ENCODE measurements at places on chromosomes 5 and 9.
A peak's percentile ranks its signal among the peaks of the same experiment; 100 is the strongest.

DNA sequence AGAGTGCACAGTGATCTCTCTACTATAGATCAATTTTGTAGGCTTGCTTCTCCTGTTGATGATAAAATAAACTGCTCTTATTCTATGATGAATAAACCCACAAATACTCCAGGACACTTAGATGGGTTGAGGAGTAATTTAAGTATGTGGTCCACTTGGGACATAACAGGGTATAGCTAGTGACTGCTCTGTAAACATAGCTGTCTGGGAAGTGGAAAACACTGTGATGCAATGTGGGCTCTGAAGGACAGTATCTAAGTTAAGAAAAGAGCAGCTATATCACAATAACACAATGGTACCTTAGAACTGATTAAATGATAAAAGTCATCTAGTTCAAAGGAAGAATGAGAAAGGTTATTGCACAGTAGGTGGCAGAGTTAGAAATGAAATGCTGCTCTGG, 294.3 kb upstream of the HAPLN1 start:
- no peak for DNase-seq

DNA sequence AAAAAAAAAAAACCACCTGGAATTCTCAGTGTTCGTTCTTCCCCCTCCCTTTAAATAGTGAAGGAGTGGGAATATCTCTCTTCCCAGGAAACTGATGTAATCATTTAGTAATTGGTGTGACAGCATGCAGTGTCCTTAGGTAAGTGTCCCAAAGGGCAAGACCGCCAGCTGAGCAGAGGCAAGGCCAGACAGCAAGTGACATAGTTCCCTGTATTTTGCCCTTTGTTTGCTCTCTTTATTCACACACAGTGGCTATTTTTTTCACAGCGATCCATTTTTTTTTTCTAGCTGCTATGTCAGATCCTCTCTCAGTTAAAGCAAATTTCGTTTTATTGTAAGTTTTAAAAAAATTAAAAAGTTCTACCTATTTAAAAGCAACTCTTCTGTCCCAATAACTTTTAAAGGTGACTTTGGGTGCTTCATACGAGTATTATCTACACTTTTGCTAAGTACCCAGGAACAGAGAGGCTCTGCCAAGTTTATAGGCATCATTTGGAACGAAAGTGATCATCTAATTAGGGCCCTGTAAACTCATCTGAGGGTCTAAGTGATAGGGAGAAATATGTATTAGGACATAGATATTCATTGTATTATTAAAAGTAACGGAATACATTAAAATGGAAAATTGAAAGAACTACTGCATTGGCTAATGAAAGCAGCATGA, 98.2 kb upstream of the ALDH1A1 start:
- DNase-seq = no peak

GRCh38 chr5:74187757-74188156, 452.8 kb downstream of the ENC1 start:
- DNase-seq = no peak

DNA sequence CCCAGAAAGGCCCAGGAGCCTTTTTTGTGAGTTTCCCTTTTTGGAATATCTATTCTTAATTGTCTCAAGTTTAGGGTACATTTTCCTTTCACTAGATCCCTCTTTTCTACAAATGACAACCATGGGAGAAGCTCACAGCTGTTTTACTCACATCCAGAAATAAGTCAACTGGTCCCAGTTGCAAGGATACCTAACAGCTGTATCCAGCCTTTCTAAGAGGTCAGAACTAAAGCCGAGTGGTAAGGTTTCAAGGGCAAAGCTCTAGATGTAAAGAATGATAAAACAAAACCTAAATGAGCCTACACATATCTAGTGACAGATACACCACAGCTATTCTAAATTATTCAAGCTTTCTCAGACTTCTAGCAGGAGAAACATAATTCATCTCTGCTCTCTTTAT, 4.4 kb downstream of the FGF10 start:
- DNase-seq = no peak

- no peak for DNase-seq
Measured at GRCh38 chr5:108036482-108036881, 345.4 kb downstream of the FBXL17 start.

DNA sequence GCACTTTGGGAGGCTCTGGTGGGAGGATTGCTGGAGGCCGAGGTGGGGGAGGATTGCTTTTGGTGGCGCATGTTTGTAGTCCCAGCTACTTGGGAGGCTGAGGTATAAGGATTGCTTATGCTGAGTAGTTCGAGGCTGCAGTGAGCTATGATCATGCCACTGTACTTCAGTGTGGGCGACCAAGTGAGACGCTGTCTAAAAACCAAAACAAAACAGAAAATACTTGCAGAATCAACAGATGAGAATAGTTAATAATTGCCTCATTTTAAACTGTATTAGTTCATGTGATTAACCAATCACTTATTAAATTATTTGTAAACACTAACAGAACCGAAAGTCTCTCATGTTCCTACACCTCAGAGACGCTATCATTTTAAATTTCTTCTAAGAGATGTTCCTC, 118.1 kb downstream of the CCDC171 start:
- no peak for DNase-seq

GRCh38 chr9:64773491-64773931, 511.5 kb downstream of the FOXD4L5 start:
- no peak for DNase-seq

- DNase-seq = no peak
Measured at GRCh38 chr5:38695021-38695958, 138.8 kb upstream of the LIFR start.

DNA sequence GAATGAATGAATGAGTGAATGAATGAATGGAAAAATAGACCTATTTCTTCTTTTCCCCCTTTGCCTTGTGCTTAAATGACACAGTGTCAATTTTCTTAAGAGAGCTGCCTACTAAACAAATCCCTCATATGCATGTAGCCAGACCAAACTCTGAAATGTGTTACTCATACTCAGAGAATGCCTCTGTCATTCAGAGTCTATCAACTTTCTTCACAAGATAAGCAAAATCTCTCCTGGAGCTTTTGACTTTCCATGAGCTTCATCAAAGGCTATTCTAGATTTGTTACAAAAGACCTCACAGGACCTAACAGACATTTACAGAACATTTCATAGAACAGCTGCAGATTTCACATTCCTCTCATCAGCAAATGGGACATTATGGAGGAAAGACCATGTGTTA, 275.7 kb upstream of the MSX2 start:
- DNase-seq = no peak

DNA sequence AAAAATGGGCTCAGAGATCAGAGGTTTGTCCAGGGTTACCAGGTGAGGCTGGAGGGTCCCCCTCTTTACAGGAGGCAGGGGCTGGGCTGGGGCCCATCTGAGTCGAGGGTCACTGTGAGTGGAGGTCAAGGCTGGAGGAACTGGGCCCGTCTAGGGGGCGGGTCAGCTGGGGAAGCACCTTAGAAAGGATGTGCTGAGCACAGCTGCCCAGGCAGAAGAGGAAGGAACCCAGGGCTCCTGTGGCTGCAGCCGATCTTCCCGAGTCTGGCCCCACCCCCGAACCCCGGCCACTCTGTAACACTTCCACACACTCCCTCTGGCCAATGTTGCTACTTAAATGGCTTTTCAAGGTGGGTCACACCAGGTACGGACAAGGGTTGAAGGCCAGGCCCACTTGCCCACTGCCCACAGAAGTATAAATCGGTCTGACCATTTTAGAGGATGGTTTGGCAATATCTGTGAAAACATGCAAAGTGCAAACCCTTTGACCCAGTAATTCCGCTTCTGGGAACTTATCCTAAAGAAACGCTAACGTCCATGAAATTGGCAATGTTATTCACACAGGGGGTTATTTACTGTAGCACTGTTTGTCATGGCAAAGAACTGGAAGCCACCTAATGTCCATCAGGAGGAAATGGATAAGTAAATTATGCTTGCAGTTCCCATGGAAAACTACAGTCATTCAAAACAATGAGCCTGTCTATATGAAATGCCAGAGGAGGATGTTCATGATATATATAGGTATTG, 30.5 kb upstream of the EEIG1 start:
- no peak for DNase-seq

DNA sequence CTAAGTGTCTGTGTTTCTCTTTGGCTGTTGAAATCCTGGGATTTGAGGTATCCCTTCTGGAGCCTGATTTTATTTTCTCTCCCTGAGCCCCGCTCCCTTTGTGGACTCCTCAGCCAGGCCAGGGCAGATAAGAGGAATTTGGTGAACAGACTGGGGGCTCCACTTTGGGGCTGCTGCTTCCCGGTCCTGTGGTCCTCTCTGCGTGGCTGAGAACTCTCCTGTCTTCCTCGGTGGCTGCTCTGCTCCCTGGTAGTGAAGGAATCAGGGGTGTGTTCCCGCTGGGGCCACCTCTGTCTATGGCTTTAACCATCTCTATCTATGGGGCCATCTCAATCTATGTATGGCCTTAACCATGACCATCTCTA, 71.7 kb upstream of the SH3PXD2B start:
- no peak for DNase-seq

GRCh38 chr5:177450667-177451424, 4.2 kb downstream of the PRR7 start:
- no peak for DNase-seq

- DNase-seq = no peak
Measured at GRCh38 chr9:8616414-8616813, 816.8 kb upstream of the DMAC1 start.

GRCh38 chr5:56429110-56429561, 196.0 kb upstream of the ANKRD55 start:
- DNase-seq = no peak

DNA sequence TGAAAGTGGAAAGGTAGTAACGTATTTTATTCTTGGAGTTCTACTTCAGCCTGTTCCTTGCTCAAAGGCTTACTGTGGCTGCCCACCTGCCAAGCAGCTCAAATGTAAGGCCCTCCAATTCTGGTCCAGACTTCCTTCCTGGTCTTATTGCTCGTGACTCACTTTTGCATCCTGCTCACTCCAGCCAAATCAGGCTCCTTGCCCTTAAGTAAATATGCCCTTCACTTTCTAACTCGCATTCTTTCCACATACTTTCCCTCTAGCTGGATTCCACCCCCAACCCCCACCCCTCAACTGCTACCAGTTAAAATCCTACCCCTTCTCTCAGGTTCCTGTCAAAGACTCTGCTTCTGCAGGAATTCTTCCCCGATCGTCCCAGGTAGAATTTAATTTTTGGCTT, 96.6 kb downstream of the GALNT10 start:
- DNase-seq = no peak

DNA sequence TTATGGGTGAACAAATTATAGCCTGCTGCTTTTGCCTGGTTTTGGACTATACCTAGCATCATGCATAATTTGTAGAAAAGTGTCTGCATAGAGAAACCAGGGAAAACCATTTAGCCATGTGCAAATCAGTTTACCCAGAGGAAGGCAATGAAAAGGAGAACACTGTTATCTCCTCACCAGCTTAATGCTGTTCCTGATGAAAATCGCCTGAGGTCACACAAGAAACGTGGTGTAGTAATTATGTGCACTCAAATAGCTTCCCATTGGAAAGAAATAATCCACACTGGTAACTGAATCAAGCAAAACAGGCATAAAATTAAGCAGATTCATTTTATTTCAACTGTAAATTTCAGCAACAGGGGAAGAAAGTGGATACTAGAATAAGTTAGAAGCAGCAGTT, 51.7 kb upstream of the FAM240B start:
- DNase-seq = no peak

- DNase-seq = peak; percentile 56
Measured at GRCh38 chr5:180670586-180671359, 21.4 kb upstream of the FLT4 start.

- no peak for DNase-seq
Measured at GRCh38 chr5:111781200-111781599, 24.2 kb upstream of the NREP start.

GRCh38 chr5:5141339-5141599, 1.1 kb downstream of the ADAMTS16 start:
- no peak for DNase-seq

DNA sequence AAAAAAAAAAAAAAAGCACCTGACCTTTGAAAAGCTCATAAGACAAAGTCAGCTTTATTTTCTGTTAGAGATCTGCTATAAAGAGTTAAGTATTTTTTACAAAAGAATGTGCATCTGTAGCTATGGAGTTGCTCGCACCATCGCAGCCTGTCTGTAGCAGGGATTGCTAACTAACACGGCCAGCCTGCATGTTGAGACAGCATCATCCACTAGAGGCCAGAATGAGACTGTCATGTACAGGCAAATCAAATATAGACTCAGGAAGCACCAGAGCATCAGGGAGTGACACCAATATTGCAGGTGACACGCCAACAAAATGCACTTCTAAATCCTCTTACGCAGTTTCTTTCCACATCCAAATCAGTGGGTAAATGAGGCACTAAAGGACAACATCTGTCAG, 136.3 kb upstream of the RASEF start:
- DNase-seq = no peak

DNA sequence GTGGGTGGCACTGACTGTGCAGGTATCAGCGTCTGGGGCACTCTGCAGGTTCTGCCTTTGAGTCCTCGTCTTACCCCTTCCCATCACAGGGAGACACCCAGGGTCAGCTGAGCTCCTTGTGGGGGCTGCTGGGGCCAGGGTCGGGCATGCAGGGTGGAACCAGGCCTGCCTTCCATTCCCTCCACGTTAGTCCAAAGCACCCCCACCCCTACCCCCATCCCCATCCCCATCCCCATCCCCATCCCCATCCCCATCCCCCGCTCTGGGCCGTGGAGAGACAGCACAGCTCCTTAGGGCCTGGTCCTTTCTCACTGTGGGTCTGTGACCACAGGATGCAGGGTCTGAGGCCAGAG, 1.6 kb upstream of the PITX1 start:
- no peak for DNase-seq

DNA sequence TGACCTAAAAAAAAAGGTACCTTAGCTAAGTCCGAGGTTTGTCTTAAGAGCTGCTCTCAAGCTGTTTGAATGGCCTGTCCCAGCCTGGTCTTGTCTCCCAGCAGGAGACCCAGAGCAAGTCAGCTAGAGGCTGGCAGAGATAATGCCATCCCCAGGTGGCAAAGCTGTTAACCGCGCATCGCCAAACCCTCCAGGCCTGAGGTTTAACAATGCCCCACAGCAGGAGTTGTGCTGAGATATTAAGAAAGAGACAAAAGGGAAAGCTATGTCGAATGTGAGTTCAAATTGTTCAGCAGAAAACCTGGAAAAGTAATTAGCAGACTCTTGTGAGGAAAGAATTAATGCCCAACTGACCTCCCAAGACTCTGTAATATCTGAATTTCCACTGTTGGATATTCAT, 187.1 kb downstream of the FSTL4 start:
- no peak for DNase-seq

GRCh38 chr5:67209141-67209771, 12.7 kb upstream of the CD180 start:
- DNase-seq = no peak

DNA sequence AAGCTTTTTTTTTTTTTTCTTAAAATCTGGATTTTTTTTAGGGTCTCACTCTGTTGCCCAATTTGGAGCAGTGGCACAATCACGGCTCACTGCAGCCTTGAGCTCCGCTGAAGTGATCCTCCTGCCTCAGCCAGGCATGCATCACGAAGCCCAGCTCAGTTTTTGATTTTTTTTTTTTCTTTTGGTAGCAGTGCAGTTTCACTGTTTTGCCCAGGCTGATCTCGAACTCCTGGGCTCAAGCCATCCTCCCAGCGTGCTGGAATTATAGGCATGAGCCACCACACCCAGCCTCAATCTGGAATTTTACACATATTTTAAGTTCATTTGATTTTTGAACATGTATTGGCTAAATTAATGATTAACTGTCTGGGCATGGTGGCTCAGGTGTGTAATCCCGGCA, 36.3 kb downstream of the TRIO start:
- DNase-seq = no peak

Measured in CMK (cell line).